ENCODE measurements at places on chromosomes 6 and 20.

DNA sequence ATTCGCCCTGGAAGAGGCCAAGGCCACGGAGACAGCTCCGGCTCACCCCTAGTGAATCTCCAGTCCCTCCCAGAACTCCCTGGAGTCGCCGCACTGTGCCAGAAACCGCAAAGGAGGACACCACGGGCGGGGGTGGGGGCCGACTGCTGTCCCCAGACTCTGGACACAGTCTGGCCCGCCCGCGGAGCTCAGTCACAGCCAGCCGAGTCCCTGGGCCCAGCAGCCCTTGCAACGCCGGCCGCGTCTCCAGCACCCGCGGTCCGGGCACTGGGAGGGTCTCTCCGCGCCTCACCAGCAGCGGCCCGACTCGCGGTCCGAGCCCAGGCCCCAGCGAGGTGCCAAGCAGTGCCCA lies 518 bp downstream of the PEX6 start:
- no peak for DNase-seq

GRCh38 chr6:31965700-31966099 lies 6.2 kb downstream of the DXO start:
- no peak for DNase-seq

DNA sequence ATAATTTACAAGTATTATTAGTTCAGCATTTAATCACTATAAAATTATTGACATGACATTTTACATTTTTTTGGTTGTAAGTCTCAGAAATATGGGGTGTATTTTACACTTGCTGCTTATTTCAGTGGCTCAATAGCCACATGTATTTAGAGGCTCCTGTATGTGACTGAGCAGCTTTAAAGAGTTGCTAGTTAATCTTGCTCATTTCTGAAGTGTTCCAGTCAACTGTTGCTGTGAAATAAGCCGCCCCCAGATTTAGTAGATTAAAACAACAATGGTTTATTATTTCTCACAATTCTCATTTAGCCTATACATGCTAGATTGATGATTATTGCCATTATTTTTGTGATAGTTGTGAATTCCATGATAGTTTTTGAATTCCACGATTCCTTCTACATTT lies 23.0 kb downstream of the CD109 start:
- no peak for DNase-seq

- DNase-seq = no peak
Observed at GRCh38 chr6:142784344-142784743, 160.6 kb downstream of the HIVEP2 start.

- DNase-seq = no peak
Observed at GRCh38 chr6:123805921-123806320, 2.3 kb downstream of the NKAIN2 start.

DNA sequence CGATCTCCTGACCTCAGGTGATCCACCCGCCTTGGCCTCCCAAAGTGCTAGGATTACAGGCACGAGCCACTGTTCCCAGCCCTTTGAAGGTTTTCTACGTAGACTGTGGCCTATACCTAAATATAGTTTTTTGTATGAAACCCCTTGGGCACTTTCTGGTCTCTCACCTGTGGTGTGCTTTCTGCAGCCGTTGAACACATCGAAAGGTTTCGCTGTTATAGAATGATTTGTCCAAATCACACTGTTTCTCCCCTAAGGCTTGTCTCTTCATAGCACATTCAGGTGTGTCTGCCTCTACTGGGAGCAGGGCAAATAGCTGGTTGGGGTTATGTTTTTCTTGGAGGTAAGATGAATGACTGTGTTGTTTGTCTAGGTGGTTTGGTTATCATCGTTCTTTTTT lies 597.9 kb downstream of the RNF144B start:
- peak; percentile 48 for DNase-seq

DNA sequence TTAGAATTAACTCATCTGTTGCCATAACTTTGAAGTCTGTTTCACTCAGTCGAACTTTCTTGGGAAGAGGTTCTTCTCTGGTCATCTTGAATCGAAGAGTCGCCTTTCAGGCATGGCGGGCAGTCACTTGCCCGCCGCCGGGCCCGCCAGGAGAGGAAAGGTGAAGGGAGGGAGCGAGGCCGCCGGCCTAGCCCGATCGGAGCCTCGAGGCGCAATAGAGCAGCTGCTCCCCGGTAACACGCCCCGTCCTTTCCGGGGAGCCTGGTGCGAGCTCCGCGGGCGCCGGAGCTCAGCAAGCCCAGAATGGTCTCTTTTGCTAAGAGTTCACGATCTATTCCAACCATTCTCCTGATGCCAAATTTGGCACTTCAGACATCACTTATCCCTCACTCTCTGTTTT lies 591.8 kb downstream of the TFAP2B start:
- no peak for DNase-seq

DNA sequence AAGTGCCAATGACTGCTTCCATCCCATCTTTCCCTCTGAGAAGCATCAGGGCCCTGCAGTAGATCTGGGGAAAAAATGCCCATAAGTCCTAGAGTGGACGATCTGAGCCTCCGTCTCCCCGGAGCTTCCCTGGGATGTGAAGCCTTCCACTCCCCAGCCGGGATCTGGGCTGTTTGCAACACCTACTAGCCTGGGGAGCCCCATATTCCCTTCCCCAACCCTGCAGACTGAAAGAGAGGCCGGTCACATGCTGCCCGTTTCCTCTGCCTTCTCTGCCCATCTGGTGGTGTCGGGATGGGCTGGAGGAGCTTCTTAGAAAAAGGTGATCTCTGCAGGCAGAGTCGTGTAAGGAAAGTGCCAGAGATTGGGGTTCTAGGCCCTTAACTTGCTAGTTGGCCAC lies 1.1 kb downstream of the SNPH start:
- DNase-seq = no peak

- no peak for DNase-seq
Observed at GRCh38 chr6:7770111-7770510, 44.2 kb downstream of the BMP6 start.

DNA sequence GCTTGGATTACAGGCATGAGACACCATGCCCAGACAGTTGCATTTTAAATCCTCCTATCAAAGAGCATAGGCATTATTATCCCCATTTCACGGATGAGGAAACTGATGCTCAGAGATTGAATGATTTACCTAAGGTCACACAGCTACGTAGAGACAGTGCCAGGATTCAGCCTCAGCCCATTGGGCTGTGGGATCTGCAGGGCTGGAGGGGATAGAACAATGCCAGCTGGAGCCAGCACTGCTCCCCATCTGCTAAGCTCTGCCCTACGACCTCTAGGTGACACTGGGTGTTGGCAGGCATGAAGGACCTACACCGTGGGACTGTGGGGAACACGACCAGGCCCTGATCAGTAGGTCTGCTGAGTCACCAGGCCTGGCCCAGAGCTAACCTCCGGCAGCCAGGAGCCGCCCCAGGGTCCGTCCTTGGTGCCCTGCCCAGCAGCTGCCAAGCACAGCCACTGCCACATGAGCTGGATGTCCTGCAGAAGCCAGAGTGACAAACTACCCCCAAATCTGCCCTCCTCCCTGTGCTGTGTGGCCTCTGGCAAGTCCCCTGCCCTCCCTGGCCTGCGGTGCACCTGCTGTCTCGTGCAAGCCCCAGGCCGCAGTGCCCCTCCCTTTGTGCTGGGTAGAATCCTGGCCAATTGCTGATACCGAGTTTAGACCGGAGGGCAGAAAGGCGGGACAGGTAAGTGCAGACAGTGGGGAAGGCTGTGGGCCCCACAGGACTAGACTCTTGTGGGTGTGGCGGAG lies 47.6 kb upstream of the PTGIS start:
- no peak for DNase-seq

- DNase-seq = no peak
Observed at GRCh38 chr6:11357285-11357684, 124.8 kb upstream of the NEDD9 start.

GRCh38 chr6:157412791-157413190 lies 31.8 kb downstream of the ZDHHC14 start:
- no peak for DNase-seq

GRCh38 chr6:136728033-136728939 lies 64.0 kb downstream of the MAP3K5 start:
- DNase-seq = no peak

GRCh38 chr6:20724443-20725190 lies 190.4 kb downstream of the CDKAL1 start:
- DNase-seq = no peak

GRCh38 chr6:152057832-152058498 lies 250.5 kb downstream of the ESR1 start:
- DNase-seq = no peak

- no peak for DNase-seq
Observed at GRCh38 chr20:31948008-31948407, 3.8 kb downstream of the PDRG1 start.

DNA sequence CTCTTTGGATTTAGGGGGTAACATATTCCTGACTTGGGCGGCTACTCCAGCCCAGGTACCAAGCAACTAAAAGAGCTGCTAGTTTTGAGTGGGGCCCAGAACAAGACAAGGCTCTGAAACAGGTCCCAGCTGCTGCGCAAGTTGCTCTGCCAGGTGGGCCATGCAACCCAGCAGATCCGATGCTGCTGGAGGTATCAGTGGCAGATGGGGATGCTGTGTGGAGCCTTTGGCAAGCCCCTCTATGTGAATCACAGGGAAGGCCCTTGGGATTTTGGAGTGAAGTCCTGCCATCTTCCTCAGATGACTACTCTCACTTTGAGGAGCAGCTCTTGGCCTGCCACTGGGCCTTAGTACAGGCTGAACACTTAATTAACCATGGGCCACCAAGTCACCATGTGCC lies 43.7 kb upstream of the VSX1 start:
- no peak for DNase-seq

DNA sequence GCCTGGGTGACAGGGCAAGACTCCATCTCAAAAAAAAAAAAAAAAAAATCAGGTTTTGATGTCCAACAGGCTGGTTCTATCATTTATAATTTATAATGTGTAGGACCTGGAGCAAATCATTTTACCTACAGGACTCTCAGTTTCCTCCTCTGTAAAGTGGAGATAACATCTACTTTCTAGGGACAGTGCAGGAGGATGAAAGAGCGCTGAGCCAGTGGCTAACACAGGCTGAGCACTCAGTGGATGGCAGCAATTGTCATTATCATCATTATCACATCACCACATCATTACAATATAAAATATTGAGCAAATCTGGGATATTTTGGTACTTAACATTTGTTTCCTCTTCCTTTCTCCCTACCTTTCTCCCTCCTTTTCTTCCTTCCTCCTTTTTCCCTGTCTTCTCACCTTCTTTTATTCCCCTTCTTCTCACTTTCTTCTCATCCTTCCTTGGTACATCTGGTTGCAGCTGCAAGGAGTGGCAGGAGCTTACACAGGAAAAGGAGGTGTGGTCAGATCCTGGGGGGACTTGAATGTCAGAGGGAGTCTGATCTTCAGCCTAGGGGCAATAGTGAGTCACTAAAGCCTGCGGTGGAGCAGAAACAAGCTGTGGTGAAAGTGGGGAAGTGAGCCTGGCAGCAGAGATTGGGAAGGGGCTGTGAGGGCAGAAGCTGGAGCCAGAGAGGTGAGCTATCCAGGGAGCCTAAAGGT lies 24.6 kb upstream of the CTNNBL1 start:
- DNase-seq = no peak

DNA sequence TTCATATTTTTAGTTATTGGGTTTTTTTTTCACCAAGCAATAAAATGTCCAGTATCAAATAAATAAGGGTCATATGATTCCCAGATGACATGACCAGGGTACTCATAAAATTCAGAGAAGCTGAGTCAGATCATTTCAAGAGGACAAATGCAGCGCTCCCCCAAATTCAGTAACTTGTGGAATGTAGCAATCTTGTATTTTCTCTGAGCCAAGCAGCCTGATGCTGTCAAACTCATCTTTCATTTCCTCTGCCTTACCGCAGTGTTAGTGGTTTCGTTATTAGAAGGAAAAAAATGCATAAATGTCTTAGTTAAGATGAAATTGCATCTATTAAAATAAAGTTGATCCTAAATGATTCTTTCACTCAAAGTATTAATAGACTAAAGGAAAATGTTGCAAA lies 57.8 kb upstream of the EDN1 start:
- no peak for DNase-seq

GRCh38 chr6:67361264-67361663 lies 1273.8 kb upstream of the ADGRB3 start:
- DNase-seq = no peak

- DNase-seq = no peak
Observed at GRCh38 chr6:16168121-16168520, 39.2 kb downstream of the MYLIP start.

DNA sequence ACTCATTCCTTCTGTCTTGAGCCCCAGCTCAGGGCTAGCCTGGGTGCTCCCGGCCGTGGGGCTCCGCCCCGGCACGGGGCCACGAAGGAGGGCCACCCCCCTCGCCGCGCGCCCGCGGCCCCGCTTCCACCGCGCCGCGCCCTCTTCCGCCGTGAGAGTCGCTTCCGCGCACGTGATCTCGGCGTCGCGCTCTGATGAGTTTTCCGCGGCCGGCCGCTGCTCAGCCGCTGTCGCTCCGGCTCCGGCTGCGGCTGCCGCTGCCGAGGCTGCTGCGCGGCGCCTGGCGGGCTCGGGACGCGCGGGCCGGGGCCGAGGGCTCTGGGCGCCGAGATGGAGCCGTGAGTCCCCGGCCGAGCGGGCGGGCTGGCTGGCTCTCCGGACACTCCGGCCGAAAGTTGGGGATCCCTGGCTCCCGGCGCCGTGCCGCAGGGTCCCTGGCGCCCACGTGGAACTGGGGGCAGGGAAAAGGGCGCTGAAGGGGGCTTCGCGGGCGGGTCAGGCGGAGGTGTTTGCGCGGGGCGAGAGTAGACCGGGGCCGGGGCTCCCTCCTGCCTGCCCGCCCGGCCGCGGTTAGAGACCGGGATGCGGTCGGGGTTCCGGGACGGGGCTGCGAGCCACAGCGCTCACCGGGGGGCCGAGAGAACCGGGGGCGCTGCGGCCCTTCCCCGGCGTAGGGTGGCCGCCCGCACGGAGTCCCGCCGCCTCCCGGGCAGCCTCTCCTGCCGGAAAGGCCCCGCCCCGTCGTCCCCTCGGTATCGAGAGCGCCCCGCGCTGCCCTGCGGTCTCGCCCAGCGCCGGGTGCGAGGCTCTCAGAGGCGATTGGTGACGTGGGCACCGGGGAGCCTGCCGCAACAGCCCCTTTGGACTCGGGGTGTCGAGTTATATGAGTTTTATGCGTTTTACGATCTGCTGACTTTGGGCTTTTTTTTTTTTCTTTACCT lies at the start of gene TMEM181:
Gene TMEM181 (plus strand): TSS at position 197 of the 941 bp plus-strand sequence. CDS start 134 bp downstream, at position 331.
- DNase-seq = peak; percentile 53

GRCh38 chr6:7673063-7673536 lies 52.8 kb upstream of the BMP6 start:
- DNase-seq = peak; percentile 34

GRCh38 chr20:18039063-18039462 lies 18.7 kb downstream of the OVOL2 start:
- DNase-seq = no peak

GRCh38 chr6:73964241-73964854 lies 268.3 kb downstream of the CD109 start:
- no peak for DNase-seq

- no peak for DNase-seq
Observed at GRCh38 chr20:8951164-8951563, 117.7 kb upstream of the PLCB4 start.

- no peak for DNase-seq
Observed at GRCh38 chr6:19549109-19549508, 288.1 kb upstream of the ID4 start.

- DNase-seq = no peak
Observed at GRCh38 chr6:112296122-112296521, 41.8 kb upstream of the LAMA4 start.

Data from COR-L47 (cell line).